ENCODE measurements at places on chromosomes 6 and 20. TPM values are rescaled to one million over a fixed set of nuclear protein-coding genes. Genes with fewer than 3 reads are reported as not detected.

Gene TCF19
- total RNA-seq = 14.2 TPM

Gene SLC17A1
- total RNA-seq = not detected

Gene LKAAEAR1
- total RNA-seq = not detected

Gene SLC35F1
- not detected for total RNA-seq

Gene ECT2L
- not detected for total RNA-seq
